ENCODE measurements at places on chromosomes 3 and 15.

DNA sequence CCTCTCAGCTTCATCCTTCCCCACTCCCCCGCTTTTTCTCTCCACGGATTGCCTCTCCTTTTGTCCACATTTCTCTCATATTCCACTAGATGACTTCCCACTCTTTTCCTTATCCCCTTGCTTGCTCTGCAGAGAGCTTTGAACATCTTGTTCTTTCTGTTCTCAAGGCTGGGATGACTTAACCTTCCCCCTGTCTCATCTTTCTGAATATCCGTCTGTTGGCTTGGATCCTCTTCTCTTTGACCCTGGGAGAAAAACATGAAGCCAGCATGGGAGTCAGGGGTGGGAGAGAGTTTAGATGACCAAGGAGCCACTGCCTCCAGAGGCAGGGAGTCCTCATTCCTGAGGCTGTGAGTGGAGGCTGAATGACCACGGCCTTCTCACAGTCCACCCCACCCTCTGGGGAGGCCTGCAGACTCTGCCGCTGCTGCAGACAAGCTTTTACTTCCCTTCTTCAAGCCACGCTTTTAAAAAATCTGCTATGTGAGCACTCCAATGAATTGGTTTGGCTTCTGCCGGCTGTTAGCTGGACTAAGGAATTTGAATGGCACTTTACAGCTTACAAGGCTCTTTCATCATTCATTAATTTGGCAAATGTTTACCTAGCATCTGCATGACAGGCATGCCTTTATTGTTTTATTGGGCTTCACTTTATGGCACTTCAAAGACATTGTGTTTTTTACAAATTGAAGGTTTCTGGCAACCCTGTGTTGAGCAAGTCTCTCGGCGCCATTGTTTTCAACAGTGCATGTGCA, 111.6 kb upstream of the SLC6A6 start:
- DNase-seq, result no peak

GRCh38 chr15:60128000-60128376, 123.9 kb downstream of the FOXB1 start:
- DNase-seq, result no peak

- DNase-seq, result no peak
Observed at GRCh38 chr3:69197922-69198530, 75.6 kb upstream of the LMOD3 start.

GRCh38 chr3:105349684-105350387, 16.9 kb upstream of the ALCAM start:
- DNase-seq, result no peak

- DNase-seq, result no peak
Observed at GRCh38 chr3:194736277-194736895, 50.7 kb downstream of the FAM43A start.

DNA sequence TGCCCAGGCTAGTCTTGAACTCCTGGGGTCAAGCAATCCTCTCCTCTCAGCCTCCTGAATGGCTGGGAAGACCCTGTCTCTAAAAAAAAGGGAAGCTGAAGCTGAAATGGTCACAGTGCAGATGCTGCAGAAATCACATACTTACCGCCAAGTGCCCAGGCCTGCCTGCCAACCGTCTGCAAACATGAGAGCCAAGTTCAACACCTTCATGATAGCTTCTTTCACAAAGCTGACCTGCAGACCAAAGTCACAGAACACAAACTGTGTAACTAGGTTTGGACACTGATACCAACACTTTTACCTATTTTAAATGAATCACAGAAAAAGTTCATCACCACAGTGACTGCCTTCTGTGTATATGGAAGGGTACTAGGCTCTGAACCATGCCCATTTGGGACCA, 22.8 kb upstream of the CYFIP1 start:
- DNase-seq, result no peak

- DNase-seq, result no peak
Observed at GRCh38 chr3:73327052-73327451, 265.6 kb downstream of the EBLN2 start.

- DNase-seq, result no peak
Observed at GRCh38 chr3:184786280-184786941, 25.6 kb upstream of the VPS8 start.

DNA sequence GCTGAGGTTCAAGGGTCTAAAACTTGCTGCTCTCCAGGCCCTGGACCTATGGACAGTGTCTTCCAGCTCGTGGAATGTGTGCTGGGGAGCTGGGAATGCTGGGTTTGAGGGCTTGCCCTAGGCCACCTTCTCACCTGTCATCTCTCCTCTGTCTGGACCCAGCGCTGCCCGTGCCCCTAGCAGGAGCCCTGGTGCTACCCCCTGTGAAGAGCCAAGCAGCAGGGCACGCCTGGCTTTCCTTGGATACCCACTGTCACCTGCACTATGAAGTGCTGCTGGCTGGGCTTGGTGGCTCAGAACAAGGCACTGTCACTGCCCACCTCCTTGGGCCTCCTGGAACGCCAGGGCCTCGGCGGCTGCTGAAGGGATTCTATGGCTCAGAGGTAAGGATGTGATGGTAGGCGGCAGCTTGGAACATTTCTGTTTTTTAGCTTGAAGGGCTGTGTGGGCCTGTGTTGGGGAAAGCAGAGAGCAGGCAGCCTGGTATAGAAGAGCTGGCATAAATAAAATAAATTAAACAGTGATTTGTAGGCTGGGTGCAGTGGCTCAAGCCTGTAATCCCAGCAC, 5.1 kb downstream of the CHRD start:
- no peak for DNase-seq

GRCh38 chr3:95705786-95706418, 1108.5 kb upstream of the EPHA6 start:
- no peak for DNase-seq

GRCh38 chr3:134464064-134464688, 21.6 kb downstream of the ANAPC13 start:
- no peak for DNase-seq

GRCh38 chr3:128936341-128936740, 56.9 kb downstream of the ACAD9 start:
- no peak for DNase-seq

GRCh38 chr3:162491952-162492351, 995.3 kb downstream of the OTOL1 start:
- no peak for DNase-seq

GRCh38 chr15:55403531-55403930, 4.6 kb downstream of the CCPG1 start:
- no peak for DNase-seq

- no peak for DNase-seq
Observed at GRCh38 chr3:95338446-95338845, 1275.6 kb downstream of the NSUN3 start.

- no peak for DNase-seq
Observed at GRCh38 chr15:90953947-90954711, 555 bp upstream of the RCCD1 start.

GRCh38 chr15:63519548-63520178, 15.3 kb downstream of the USP3 start:
- no peak for DNase-seq

DNA sequence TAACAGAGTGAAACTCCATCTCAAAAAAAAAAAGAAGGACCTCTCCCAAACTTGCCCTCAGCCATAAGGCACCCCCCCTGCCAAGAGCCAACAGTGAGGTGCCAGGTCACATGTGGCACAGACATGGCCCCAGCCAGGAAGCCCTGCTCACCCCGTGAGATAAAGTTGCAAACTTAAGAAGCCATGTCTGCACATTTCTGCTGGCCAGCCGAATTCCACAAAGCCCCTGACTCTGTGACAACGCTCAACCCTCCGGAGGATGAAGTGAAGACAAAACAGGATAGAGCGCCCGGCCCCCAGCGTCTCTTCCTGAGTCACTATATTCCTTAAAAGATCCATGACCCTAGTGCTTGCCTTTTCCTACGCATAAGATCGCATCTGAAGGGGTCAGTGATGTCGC, 188.1 kb downstream of the XXYLT1 start:
- DNase-seq, result no peak

DNA sequence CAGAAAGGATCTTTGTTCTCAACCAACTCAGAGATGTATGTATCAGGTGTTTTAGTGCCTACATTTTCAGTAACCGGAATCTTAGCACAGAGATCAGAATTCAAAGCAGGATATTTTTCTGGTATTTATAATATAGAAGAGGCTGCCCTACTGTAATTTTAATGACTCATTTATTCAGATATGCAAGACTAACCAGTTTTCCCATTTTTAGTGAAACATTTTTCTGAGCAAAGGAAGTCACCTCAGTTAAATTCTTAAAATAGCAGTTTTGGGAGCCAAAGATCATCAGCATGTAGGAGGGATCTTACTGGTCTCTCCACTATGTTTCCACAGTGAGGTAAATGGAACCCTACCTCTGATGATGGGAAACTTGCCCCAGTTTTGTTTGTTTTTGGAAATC, 42.0 kb downstream of the SRP14 start:
- no peak for DNase-seq

DNA sequence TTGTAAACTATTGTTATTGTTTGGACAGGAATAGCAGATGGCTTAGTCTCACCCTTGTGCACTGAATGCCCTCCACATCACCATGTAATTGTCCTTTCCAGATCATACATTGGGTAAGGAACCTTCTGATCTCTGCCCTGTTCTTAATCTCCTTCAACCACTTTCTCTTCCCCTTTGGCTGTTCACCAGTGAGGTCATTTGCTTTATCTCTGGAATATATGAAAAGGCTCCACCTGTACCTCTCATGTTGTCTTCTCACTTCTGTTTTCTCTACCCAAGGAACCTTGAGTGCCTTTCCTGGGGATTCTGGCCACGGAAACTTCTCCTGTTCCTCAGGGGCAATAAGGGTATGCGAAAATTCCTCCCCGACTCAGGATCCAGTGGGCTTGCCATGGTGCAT, 28.5 kb downstream of the MCTP2 start:
- no peak for DNase-seq

DNA sequence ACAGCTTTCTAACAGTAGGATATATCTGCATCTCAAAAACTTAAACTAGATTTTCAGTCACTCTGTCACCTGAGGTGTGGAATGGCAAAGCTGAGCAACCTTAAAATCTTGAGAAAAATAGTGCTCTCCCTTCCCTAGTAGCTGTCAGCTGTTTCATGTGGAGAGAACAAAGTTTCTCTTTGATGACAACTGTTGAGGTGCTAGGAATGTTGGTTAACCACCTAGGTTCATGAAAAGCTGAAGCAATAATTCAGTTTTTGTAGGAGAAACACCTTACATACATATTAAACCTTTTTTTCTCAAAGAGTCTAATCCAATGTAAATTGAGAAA, 40.8 kb downstream of the TCF12 start:
- no peak for DNase-seq

DNA sequence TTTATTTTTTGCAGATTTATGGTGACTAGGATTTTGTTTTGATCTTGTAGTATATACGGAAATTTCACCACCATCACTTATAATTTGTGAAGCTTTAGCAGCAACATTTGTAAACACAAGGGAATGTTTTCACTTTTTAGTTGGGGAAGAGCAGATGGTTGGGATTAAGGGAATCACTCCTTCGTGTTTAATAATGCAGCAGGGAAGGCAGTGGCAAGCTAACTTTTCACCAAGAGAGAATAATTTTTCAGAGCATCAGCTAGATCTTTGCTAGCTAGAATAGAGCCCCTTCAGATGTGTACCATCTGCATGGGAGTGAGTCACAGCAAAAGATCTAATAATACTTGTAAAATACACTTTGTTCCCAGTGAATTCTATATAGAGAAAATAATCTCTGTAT, 632.7 kb downstream of the CADM2 start:
- DNase-seq, result no peak

GRCh38 chr3:43017004-43017403, 37.9 kb downstream of the GASK1A start:
- DNase-seq, result no peak

GRCh38 chr3:11382146-11382745, 110.0 kb downstream of the ATG7 start:
- no peak for DNase-seq

- DNase-seq, result no peak
Observed at GRCh38 chr3:113741620-113742019, 4.4 kb downstream of the NAA50 start.

- no peak for DNase-seq
Observed at GRCh38 chr3:142046320-142047020, 102.9 kb downstream of the TFDP2 start.

DNA sequence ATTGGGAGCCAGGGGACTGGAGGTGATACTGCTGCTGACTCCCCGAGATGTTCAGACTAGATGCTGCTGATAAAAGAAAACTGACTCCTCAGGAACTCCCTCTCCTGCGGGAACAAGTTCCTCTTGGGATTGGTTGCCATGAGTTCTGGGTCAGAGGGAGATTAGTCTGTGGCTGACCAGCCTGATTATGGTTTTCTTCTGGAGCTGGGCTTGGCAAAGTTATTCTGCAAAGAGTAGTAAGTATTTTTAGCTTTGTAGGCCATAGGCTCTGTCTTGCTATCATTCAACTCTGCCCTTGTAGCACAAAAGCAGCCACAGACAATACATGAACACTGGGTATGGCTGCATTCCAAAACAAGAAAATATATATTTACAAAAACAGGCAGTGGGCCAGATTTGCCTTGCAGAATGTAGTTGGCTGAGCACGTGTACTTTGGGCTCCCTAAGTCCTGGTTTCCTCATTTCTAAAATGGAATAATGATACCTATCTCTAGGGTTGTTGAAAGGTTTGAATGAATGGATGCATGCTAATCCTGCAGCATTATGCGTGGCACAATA, 796.8 kb downstream of the AGBL1 start:
- no peak for DNase-seq

- no peak for DNase-seq
Observed at GRCh38 chr3:108552267-108553159, 36.7 kb downstream of the CIP2A start.

- DNase-seq, result no peak
Observed at GRCh38 chr3:151075869-151076562, 9.4 kb upstream of the MED12L start.

DNA sequence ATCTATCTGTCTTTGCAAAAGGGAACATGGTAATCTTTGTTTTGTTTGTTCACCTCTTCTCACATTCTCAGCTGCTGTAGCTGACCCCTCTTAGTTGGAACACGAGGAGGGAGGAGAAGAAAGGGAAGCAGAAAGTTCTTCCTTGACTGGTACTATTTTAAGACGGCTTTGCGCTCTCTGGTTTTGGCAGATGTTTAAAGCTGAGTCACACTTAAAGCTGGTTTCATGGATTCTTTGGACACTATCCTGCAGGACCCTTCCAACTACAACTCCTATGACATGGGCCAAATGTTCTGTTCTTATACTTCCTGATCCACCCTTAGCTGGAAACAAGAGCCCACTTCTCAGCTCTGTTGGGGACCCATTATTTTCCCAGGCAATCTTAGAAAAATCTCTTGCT, 40.6 kb upstream of the FXR1 start:
- no peak for DNase-seq

- DNase-seq, result no peak
Observed at GRCh38 chr3:67192466-67192865, 194.4 kb downstream of the KBTBD8 start.

DNA sequence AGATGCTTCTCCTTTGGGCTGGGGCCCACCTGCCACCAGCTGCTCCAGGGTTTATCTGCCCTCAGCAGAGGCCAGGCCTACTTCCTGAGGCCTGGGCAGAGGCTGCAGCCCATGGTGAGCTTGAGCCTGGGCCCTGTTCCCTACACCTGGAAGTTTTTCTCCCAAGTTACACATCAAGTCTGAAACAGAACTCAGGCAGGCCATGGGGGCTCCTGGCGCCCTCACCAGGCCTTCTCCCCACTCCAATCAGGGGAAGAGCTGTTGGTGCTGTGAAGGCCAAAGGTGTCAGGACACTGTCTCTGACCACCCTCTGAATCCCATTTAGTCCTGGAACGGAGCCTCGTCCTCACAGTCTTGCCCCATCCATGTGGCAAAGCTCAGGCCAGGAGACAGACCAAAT, 7.3 kb downstream of the VWA5B2 start:
- no peak for DNase-seq

- no peak for DNase-seq
Observed at GRCh38 chr15:89783111-89783860, 7.2 kb downstream of the MESP2 start.

All from stimulated activated CD8-positive, alpha-beta memory T cell treated with anti-CD3 and anti-CD28 coated beads, Interleukin-15, amount 100 ng/mL, for 1 hour (primary cell).